Activated CD4-positive, alpha-beta T cell treated with anti-CD3 and anti-CD28 coated beads, Interleukin-2, amount 50 U/mL, for 48 hours (primary cell): ENCODE measurements at places on chromosomes 6 and 20.
A peak's percentile ranks its signal among the peaks of the same experiment; 100 is the strongest.

GRCh38 chr6:33985947-33986346, 159.9 kb downstream of the GRM4 start:
- no peak for DNase-seq

DNA sequence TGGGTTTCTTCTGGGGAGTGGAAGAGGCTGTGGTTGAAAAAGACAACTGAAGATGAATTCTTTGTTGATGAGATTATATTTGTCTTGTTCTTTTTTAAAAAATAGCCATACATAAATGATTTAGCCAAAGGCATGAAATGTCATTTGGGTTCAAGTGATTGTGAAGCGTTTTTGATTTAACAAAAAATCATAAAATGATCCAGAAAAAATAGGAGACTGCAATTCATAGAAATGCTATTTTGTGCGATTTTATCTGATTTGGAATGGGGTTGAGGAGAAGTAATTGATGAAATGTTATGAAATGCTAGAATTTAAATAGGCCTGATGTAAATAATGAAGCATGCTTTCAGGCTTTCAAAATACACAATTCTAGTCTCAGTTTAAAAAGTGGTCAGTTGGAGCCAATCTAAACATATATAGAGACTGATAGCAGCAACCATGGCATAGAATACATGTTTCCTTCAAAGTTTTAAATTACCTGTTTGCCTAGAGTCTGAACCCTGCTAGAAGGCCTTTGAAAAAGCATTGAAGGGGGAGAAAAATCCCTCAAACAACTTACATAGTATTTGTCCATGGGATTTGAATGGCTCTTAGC, 21.8 kb downstream of the PFDN4 start:
- no peak for DNase-seq

GRCh38 chr6:8556370-8557013, 121.1 kb upstream of the SLC35B3 start:
- no peak for DNase-seq

DNA sequence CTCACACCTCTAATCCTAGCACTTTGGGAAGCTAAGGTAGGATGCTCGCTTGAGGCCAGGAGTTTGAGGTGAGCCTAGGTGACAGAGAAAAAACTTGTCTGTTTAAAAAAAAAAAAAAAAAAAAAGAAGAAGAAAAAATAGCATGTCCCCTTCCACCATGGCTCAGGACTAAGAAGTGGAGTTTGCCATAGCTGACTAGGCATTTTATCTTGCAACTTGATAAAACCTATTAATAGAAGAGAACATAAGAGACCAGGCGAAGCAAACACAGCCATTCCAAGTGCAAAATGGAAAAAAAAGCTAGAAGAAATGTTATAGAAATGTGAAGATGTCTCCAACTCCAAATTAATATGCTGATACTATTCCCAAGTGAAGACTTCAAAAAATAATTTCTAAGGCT, 277.5 kb downstream of the MEI4 start:
- no peak for DNase-seq

- no peak for DNase-seq
Measured at GRCh38 chr6:16222826-16223225, 15.6 kb upstream of the GMPR start.

DNA sequence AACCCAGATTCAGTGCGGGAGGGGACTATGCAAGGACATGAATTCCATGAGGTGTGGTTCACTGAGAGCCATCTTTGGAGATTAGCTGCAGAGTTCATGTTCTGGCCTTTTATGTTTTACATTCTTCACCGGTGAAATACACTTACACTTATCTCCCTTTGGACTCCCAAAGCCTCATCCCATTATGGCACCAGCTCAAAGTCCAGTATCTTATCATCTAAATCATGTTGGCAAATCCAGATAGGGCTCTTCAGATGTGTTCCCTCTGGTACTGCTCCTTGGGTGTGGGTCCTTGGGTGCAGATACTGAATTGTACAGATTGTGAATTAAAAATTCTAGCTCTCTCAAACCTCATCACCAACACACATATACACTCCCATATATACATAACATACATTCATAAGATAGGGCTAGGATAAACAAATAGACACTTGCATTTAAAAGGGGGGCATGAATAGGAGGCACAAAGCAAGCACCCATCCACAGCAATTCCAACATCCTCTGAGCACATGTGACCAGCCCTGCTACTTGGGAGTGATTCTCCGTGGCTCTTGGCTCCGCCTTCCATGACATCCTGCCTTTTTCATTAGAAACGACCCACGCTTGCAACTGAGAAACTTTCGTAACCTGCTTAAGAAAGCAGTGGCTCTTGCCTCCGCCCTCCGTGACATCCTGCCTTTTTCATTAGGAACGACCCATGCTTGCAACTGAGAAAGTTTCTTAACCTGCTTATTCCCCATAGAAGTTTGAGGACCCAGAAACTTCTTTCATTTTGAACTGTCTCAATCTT, 53.6 kb upstream of the LRRC1 start:
- peak; percentile 60 for DNase-seq

DNA sequence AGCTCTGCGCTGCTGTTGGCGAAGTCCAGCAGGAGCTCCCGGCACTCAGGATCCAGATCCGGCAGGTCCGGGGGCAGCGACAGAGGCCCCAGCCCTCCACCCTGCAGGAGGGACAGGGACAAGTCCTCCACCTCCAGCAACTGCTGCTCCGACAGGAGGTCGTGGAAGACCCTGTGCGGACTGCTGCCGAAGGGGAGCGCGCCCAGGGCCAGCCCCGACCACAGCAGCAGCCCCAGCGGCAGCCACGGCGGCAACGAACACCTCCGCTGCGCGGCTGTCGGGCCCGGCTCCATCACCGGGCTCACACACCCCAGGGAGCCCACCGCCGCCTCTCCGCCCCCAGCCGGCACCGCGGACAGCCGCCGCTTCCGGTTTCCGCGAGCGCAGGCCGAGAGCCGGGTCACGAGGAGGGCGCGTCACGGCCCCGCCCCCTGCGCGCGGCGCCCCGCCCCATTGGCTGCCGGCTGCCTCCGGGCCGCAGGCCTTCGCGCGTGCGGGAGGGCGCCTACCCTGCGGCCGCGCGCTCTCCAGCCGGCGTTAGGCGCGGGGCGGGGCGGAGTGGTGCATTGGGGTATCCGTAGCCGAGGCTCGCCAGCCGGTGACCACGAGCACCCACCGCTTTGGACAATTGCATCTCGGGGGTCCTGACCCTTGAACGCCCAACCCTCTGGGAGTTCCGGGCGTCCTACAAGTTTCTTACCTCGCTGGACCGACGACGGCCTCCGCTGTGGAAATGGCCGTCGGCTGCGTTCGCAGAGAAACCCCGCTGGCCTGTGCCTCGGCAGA, at the start of gene OSTM1:
Gene OSTM1 (minus strand): TSS at position 383 of the 786 bp plus-strand sequence. CDS start 90 bp downstream, at position 293.
- peak; percentile 93 for DNase-seq

DNA sequence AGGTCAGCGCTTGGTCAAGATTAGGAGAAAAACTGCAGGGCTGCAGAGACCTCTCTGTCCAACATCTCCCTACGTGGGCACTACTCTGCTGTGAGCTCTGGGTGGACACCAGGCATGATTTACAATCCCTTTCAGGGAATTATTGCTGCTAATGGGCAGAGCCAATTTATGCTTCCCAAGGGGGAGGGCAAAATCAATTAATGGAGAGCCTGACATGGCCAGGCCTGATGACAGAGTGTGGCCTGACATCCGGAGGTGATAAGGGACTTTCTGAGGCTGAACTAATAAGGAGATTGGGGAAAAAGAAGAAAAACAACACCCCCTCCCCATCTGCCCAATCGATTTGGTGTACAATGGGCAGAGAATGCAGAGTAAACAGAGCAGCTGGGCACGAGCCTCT, 5.0 kb upstream of the KCNK16 start:
- no peak for DNase-seq

- DNase-seq = no peak
Measured at GRCh38 chr6:26350858-26351543, 14.0 kb upstream of the BTN3A2 start.

- DNase-seq = no peak
Measured at GRCh38 chr6:155273431-155273830, 9.6 kb downstream of the CLDN20 start.

DNA sequence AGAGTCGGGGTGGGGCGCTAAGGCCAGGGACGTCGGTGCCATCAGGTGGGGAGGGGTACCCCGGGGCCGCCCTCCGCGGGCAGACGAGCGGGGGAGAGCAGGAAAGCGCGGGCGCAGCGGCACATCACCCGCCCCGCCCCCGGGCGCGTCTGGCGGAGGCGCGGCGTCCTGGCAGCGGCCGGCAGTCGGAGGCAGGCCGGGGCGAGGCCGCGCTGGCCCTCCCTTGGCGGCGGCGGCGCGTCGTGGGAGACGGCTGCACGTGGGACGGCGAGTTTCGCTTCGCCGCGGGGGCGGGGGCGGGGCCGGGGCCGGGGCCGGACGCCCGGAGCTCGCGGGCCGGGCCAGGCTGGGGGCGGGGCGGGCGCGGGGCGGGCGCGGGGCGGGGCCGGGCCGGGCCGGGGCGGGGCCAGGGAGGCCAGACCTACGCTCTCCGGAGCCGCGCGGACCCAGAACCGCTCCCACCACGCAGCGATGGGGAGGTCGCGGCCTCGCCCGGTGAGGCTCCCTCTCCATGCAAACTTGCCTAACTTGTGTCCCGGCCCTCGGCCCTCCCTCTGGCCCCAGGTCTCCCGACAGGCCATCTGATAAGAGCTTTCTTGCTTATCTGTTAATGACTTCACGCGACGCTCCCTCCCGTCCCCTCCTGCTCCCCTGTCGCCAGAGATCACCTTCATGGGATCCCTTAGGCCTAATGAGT, 12.5 kb downstream of the ITPR3 start:
- peak; percentile 54 for DNase-seq

GRCh38 chr20:32316667-32317066, 39.2 kb downstream of the KIF3B start:
- no peak for DNase-seq

- DNase-seq = no peak
Measured at GRCh38 chr20:1121429-1121828, 3.0 kb downstream of the PSMF1 start.

GRCh38 chr6:125370343-125370742, 68.6 kb upstream of the HDDC2 start:
- no peak for DNase-seq

DNA sequence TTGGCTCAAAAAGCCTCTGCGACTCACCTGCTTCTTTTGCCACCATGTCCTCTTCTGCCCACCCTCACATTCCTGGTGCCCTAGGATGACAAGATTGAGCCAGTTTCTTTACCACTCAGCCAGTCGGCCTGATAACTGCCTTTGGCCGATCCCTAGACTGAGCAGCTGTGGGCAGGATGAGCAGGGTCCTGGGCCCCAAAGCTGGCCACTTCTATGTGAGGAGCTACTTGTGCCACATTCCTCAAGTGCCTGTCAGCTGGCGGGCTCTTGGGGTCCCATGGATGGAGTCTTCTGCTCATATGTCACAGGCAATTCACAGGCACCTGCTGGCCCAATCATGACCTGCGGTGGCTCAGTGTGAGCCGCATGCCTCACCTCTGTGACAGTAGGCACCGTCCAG, 16.5 kb downstream of the DYNLRB1 start:
- no peak for DNase-seq

GRCh38 chr6:34718976-34719375, 22.4 kb upstream of the ILRUN start:
- no peak for DNase-seq

DNA sequence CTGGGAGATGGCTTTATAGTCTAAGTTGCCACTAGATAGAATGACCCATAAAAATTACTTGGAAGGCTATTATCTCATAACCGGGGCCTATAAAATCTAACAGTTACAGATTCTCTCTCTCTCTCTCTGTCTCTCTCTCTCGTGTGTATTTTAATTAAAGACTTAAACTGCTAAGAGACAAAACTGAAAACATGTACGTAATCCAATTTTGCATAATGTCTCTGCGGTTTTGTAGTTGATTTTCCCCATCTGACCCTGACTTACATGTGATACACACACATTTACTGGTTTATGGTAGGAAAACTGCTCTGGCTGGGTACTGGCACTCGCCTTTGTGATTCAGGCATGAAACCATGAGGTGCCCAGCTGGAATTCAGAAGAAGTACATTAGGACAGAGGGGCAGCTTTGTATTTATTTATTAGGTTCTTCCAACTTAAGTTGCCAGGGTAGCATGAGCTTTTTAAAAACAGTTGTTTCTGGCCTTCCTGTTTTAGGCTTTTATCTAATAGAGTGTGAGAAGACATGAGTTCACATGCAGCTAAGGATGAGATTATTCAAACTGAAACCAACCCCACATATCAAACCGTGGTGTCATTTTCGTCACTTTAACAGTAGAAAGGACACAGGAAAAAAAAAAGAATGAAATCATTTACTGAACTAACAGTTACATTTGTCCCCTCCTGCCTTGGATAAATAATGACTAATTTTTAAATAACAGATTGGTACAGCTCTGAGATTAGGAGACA, 182.5 kb downstream of the GMPR start:
- DNase-seq = peak; percentile 60

- DNase-seq = no peak
Measured at GRCh38 chr6:152496731-152497130, 140.4 kb downstream of the SYNE1 start.

DNA sequence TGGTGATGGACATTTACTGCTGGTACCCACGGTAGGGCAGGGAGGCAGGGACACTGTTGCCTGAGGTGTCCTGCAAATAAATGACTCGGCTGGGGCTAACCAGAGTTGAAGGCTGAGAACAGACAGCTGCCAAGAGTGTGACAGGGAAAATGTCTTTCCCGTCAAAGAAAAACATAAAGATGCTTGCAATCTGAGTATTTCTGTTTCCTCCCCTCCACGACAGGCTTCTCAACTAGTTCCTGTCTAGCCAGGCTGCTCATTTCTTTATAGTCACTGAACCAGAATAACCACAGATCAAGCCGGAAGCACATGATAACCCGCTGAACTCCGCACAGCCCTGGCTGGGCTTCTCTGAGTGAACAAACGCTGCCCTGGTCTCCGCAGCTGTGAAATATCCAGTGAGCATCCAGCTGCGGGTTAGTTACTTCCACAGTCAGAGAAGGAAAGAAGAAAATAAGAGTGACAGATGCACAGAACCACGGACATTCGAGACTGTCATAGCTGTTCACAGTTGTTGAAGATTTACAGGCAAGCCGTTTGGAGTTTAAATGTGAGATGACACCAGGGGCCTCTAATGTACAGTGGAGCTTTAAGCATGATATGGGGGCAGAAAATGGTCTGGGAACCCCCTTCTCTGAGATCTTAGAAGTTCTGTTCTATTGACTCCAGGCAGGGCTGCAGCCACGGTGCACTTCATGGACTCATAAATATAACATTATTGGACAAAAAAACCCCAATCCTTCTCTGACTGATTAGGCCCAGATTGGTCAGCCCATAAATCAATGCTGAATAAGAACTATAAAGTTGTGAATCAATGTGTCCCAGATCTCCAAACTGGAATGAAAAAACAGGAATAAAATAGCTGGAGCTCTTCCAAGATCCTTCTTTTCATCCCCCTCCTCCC, 299.9 kb upstream of the SUPT3H start:
- peak; percentile 47 for DNase-seq

DNA sequence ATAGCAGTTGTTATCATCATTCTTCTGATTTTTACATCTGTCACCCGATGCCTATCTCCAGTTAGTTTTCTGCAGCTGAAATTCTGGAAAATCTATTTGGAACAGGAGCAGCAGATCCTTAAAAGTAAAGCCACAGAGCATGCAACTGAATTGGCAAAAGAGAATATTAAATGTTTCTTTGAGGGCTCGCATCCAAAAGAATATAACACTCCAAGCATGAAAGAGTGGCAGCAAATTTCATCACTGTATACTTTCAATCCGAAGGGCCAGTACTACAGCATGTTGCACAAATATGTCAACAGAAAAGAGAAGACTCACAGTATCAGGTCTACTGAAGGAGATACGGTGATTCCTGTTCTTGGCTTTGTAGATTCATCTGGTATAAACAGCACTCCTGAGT, 2.1 kb downstream of the CALHM6 start:
- DNase-seq = no peak
